Hair follicle dermal papilla cell (primary cell): ENCODE measurements at places on chromosomes 5 and 9. TPM values are rescaled to one million over a fixed set of nuclear protein-coding genes. Genes with fewer than 3 reads are reported as not detected.

GPR151 gene
- total RNA-seq: not detected in 2 replicates

CCDC192 gene
- total RNA-seq: not detected in 2 replicates

CCL19 gene
- total RNA-seq: not detected in 2 replicates

KLF4 gene
- total RNA-seq: 6.2 and 8.4 TPM in 2 replicates
